ENCODE measurements at places on chromosomes 11 and 22.

DNA sequence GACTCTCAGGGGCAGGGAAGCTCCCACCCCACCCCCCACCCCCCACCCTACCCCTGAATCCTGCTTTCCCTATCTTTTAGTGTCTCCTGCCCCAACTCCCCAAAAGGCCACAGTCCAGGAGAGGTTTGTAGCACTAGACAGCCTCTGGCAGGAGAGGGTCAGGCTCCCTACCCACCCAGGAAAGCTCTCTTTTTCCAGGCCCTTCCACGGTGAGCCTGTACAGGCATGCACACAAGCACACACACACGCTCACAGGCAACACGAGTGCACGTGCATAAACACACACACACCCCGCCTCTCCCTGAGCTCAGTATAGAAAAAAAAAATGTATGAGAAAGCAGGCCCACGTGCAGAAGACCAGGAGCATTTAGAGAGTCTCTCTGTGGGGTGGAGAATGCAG, 414.0 kb downstream of the MN1 start:
- H3K27me3 ChIP-seq, result no peaks in the 10 kb centered on the region
- no peaks in the 10 kb centered on the region for H3K4me1 ChIP-seq
- no peak overlapping the region for H3K4me3 ChIP-seq
- H3K36me3 ChIP-seq, result no peaks in the 10 kb centered on the region
- no peak for DNase-seq

- no peak overlapping the region for H3K27ac ChIP-seq
- H3K4me3 ChIP-seq, result no peak overlapping the region
- no peak for DNase-seq
- H3K4me1 ChIP-seq, result no peaks in the 10 kb centered on the region
- no peaks in the 10 kb centered on the region for H3K36me3 ChIP-seq
- H3K27me3 ChIP-seq, result no peaks in the 10 kb centered on the region
Observed at GRCh38 chr22:49639956-49640355, 187.7 kb downstream of the BRD1 start.

DNA sequence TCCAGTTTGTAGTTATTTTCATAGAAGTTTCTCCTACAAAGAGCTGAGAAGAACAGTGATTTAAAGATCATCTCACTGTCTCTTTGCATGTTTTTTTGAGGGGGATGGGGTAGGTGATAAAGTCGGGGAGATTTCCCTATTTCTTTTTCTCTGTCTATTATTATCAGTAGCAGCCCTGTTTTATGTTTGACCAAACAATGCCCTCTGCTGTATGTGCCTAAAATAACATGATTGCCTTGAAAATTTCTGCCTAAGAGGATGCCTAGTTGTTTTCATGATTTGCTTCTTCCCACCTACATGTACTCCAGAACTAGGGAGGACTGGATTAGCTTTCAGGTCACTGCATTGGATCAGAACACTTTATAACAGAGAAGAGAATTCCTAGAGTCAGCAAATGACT, 1330.2 kb downstream of the LRRC4C start:
- H3K4me3 ChIP-seq, result no peak overlapping the region
- no peaks in the 10 kb centered on the region for H3K4me1 ChIP-seq
- DNase-seq, result no peak
- no peaks in the 10 kb centered on the region for H3K27me3 ChIP-seq
- H3K27ac ChIP-seq, result no peak overlapping the region
- H3K36me3 ChIP-seq, result no peaks in the 10 kb centered on the region

DNA sequence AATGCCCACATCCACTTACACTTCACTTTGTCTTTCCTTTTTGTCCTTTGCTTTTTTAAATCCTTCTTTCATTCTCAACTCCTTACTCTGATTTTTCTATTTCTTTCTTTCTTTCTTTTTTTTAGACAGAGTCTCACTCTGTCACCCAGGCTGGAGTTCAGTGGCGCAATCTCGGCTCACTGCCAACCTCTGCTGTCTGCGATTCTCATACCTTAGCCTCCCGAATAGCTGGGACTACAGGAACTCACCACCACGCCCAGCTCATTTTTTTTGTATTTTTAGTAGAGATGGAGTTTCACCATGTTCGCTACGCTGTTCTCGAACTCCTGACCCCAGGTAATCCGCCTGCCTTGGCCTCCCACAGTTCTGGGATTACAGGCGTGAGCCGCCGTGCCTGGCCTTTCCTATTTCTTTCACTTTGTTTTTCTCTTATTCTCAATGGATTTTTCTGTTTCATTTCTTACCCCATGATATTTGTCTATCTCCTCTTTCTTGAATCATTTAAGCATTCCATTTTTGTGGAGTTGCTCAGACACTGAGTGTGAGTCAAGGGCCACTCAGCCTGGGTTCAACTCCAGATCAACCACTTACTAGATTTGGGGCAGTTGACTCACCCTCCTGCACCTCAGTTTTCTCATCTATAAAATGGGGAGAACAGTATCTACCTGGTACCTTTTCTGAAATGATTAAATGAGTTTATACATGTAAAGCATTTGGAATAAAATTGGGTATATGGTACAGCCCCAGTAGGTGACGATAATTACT, 7.6 kb downstream of the KCNJ5 start:
- DNase-seq, result no peak
- H3K4me3 ChIP-seq, result no peak overlapping the region
- H3K27ac ChIP-seq, result no peak overlapping the region

GRCh38 chr22:40368016-40368415, 2.4 kb upstream of the SGSM3 start:
- no peaks in the 10 kb centered on the region for H3K4me1 ChIP-seq
- no peak overlapping the region for H3K27ac ChIP-seq
- peaks cover 64% of the 10 kb centered on the region for H3K36me3 ChIP-seq
- no peaks in the 10 kb centered on the region for H3K27me3 ChIP-seq

GRCh38 chr11:85806876-85807275, 4.1 kb downstream of the SYTL2 start:
- H3K36me3 ChIP-seq, result no peaks in the 10 kb centered on the region
- no peak overlapping the region for H3K4me3 ChIP-seq
- peaks cover 2% of the 10 kb centered on the region for H3K4me1 ChIP-seq
- peaks cover 8% of the 10 kb centered on the region for H3K27me3 ChIP-seq
- no peak for DNase-seq
- H3K27ac ChIP-seq, result no peak overlapping the region

All from H1 (cell line).